ENCODE measurements at places on chromosomes 4 and X. TPM values are rescaled to one million over a fixed set of nuclear protein-coding genes. Genes with fewer than 3 reads are reported as not detected.

DNA sequence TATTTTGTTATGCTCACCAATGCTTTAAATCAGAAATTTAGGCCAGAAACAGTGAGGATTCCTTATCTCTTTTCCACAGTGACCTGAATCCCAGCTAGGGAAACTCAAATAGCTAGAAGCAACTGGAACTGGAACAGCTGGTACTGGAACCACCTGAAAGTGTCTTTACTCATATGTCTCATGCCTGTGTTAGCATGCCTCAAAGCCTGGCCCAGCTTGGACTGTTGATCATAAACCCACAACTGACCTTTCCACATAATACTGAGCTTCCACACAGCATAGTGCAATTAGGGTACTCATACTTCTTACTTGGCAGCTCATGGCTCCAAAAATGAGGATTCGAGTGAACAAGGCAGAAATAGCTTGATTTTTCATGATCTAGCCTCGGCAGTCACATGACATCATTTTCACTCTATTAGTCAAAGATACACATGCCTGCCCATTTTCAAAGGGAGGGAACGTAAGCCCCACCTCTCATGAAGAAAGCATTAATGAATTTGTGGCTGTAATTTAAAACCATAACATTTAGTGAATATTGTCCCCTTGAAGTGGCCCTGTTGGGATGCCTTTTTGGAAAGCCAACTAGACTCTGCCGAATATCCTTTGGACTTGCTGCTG, 80.8 kb upstream of the ACSL1 start:
- DNase-seq = no peak

DNA sequence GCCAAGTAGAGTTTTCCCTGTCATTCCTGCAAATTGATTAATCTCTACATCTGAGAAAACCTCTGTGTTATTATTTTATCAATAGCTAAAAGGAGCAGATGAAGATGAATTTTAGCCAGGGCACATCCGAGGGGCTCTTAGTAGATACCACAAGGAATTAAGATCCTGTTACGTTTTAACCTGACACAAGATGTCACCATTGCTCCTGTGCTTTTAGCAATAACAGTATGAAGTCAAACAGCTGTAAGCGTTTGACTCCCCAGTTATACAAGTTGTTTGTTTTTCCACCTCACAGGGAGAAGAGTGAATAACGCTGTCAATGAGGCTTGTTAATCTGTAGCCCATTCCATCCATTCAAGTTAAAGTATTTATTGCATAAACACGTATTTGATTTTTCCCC, 76.0 kb upstream of the AP1S2 start:
- no peak for DNase-seq

DNA sequence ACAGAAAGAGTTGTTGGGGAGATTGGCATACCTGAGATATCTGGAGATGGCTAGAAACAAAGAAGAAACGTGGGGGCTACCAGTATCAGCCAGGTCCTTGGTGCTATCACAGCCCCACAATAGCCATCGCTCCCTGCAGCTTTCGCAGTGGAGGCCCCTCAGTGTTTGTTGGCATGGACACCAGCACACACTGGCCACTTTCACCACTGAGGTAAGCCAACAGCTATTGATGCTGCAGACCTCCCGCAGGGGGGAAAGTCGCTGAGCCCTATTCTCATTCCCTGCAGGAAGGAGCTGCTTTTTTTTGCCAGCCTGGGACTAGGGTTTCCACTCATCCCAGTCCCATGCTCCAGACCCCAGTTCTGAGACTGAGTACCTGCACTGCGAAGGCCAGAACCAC, 879.2 kb upstream of the IGFBP7 start:
- DNase-seq = no peak

DNA sequence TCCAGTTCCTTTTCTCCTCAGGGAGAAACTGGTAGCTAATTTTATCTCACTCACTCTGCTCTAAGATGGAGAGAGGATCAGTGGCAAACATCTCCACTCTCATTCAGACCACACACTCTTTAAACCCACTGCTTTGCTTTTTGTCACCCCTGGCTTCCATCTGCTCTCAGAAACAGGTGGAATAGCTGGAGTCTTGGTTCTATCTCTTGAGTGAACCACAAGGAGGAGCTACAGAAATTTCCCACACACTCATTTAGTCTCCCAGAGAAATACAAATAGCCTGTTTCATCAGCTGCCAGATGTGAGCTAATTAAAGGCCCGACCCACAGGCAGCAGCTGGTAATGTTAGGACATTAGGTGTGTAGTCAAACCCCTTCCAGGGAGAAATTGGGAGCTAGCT, 96.6 kb downstream of the STPG2 start:
- DNase-seq = no peak

- no peak for DNase-seq
Measured at GRCh38 chrX:7109838-7110793, 37.4 kb upstream of the STS start.

DNA sequence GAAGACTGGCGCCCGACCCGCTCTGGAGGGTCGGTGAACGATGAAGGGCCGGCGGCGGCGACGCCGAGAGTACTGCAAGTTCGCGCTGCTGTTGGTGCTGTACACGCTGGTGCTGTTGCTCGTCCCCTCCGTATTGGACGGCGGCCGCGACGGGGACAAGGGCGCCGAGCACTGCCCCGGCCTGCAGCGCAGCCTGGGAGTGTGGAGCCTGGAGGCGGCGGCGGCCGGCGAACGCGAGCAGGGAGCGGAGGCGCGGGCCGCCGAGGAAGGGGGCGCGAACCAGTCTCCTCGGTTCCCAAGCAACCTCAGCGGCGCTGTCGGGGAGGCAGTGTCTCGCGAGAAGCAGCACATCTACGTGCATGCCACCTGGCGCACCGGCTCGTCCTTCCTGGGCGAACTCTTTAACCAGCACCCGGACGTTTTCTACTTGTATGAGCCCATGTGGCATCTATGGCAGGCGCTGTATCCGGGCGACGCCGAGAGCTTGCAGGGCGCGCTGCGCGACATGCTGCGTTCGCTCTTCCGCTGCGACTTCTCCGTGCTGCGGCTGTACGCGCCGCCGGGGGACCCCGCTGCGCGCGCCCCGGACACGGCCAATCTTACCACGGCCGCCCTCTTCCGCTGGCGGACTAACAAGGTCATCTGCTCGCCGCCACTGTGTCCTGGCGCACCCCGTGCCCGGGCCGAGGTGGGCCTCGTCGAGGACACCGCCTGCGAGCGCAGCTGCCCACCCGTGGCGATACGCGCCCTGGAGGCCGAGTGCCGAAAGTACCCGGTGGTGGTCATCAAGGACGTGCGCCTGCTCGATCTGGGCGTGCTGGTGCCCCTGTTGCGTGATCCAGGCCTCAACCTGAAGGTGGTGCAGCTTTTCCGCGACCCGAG, 568 bp downstream of the CHST7 start:
- peak; percentile 50 for DNase-seq

DNA sequence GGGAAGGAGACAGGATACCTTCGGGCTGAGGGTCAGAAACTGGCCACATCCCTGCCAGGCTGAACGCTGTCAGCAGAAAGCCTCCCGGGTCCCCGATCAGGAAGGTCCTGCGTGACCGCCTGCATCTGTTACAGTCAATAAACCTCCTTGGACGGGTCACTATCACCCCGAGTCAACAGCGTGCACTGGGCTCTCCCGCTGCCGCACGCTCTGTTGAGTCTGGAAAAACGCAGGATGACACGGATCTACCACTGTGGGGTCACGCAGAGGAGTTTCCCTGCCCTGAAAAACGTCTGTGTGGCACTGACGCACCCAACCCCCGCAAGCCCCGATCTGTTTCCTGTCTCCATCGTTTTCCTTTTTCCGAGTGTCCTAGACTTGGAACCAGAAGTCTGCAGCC, 12.1 kb downstream of the PPP2R3B start:
- no peak for DNase-seq

DNA sequence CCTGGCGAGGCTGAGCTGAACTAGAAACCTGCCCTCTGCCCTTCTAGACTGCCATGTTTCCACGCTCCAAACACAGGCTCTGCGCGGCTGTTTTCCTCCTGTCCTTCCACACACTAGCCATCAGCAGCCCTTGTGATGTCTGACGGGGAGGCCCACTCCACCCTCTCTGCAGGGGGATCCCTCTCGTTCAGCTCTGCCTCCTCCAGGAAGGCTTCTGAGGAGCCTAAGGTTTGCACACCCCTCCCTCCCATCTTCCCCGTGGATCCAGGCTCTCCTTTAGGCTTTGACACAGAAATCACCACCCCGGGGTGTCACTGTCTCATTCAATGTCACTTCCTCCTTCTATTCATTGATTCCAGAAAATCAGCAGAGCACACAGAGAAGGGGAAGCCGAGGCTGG, 38.6 kb upstream of the CRMP1 start:
- DNase-seq = no peak

The SPANXA1 gene
- total RNA-seq = not detected

- DNase-seq = no peak
Measured at GRCh38 chr4:102116121-102116520, 229.2 kb downstream of the SLC39A8 start.

DNA sequence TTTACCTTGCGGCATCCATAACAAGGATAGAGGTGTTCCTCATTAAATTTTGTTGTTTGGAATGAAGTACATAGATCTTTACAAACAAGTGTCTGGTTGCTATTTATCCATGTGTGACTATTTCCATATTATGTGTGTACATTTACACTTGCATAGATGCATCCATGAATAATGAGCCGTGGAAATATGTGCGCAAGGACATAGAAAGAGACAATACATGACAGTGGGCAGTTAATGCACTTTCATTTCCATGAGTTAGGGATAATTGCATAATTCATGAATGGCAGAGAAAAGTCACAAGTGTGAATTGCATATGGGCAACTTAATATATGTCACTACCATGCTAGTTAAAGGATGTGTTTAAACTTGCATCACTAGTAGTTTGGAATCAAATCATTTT, 338.2 kb upstream of the PITX2 start:
- no peak for DNase-seq

The RHOXF1 gene
- total RNA-seq = 48.7 TPM

- no peak for DNase-seq
Measured at GRCh38 chr4:100838286-100838685, 320.5 kb upstream of the EMCN start.

- DNase-seq = no peak
Measured at GRCh38 chr4:144861471-144861870, 215.5 kb downstream of the HHIP start.

The GLOD5 gene
- not detected for total RNA-seq

- no peak for DNase-seq
Measured at GRCh38 chr4:97942951-97943350, 200.3 kb downstream of the STPG2 start.

DNA sequence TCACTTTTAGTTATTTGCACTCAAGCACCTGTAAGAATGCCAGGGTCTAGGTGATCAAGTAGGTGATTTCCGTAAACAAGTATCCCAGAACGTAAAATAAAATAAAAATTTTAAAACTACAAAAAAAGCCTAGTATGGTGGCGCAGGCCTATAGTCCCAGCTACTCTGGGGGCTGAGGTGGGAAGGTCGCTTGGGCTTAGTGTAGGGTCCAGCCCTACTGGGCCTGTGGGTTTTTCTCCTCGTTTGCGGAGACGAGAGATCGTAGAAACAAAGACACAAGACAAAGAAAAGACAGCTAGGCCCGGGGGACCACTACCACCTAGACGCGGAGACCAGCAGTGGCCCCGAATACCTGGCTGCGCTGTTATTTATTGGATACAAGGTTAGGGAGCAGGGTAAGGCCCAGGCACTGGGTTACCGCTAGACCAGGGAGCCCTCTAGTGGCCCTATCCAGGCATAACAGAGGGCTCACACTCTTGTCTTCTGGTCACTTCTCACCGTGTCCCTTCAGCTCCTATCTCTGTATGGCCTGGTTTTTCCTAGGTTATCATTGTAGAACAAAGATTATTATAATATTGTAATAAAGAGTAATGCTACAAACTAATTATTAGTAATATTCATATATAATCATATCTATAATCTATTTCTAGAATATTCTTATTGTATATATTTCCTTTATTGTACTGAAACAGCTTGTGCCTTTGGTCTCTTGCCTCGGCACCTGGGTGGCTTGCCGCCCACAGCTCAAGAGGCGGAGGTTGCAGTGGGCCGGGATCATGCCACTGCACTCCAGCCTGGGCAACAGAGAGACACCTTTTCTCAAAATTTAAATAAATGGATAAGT, 38.4 kb downstream of the SAGE1 start:
- DNase-seq = peak; percentile 54

The NAT8L gene
- 82.9 TPM for total RNA-seq

DNA sequence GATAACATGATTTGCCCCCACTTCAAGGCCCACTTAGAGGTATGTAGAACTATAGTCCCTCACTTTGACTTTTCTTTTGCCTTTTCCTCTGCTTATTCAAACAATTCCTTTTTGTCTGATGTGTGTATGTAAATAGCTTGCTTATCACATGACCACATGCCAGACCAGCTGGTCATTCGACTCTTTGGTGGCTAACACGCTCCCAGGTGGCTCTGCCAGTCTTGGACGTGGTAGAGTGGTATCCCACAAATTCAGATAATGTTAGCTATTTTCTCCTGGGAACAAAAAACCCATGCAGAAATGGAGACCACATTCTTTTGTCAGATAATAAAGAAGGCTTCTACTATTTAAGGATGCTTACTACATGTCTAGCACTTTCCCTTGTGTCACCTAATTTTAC, 47.9 kb downstream of the ARHGAP24 start:
- no peak for DNase-seq

GRCh38 chr4:7021930-7022664, 21.1 kb upstream of the TADA2B start:
- no peak for DNase-seq

DNA sequence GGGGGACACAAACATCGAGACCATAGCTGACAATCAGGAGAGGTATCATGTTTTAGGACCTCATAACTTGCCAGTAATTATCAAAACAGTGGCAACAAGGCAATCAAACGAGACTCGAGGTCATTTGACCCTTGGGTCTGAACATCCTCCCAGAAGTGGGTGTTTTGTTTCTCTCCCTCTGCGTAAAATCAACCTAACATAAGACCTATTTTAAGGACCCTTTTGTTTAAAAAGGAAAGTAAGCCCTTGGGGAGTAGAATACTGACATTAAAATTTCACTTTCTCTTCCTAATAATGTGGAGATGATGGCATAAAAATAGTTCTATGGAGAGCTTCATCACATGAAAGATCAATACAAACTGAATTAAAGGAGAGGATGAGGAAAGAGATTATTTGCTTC, 106.2 kb upstream of the PUDP start:
- DNase-seq = no peak
